T-helper 1 cell (primary cell): ENCODE measurements at places on chromosomes 16 and 17.
A peak's percentile ranks its signal among the peaks of the same experiment; 100 is the strongest.

DNA sequence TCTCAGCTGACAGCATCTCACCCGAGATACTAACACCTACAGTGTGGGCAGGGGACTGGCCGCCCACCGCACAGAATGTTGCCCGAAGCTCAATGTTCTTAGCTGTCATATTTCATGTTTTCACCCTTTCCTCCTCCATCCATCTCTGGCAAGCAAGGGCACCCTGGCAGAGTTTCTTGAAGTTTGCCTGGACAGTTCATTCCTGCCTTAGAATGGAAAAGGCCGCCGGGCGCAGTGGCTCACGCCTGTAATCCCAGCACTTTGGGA is 37.6 kb upstream of the TEX2 start:
- DNase-seq: no peak

DNA sequence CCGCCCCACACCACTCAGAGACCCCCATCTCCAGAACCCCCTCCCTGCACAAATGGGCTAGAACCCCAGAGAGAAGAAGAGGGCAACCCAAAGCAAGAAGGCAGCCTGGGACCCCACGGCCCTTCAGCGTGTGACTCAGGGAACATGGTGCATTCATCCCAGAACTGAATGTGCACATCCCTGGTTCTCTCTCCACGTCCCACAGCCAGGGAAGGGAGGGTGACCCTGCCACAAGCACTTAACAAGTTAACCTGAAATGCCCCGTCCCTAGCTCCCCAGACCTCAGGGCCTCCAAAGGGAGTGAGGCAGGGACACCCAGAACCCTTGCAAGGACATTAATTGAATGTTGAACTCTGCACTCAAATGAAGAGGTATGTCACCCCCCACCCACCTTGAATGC is 202.5 kb upstream of the TNRC6C start:
- no peak for DNase-seq

DNA sequence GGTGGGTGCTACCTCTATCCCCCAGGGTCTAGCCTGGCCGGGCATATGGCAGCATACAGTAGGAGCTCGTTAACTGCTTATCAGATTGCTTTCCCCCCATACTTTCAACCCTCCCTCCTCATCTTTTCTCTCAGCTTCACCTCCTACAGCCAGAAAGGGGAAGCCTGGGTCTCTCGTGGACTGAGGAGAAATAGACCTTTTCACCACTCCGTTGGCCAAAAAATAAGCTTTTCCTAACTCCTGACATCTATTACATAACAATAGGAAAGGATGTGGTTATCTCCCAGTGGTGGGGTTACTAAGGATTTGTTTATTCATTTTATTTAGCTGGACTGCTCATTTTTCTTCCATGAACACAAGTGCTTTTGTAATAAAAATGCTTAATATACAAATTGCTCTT is 9.0 kb upstream of the CXCL16 start:
- no peak for DNase-seq

DNA sequence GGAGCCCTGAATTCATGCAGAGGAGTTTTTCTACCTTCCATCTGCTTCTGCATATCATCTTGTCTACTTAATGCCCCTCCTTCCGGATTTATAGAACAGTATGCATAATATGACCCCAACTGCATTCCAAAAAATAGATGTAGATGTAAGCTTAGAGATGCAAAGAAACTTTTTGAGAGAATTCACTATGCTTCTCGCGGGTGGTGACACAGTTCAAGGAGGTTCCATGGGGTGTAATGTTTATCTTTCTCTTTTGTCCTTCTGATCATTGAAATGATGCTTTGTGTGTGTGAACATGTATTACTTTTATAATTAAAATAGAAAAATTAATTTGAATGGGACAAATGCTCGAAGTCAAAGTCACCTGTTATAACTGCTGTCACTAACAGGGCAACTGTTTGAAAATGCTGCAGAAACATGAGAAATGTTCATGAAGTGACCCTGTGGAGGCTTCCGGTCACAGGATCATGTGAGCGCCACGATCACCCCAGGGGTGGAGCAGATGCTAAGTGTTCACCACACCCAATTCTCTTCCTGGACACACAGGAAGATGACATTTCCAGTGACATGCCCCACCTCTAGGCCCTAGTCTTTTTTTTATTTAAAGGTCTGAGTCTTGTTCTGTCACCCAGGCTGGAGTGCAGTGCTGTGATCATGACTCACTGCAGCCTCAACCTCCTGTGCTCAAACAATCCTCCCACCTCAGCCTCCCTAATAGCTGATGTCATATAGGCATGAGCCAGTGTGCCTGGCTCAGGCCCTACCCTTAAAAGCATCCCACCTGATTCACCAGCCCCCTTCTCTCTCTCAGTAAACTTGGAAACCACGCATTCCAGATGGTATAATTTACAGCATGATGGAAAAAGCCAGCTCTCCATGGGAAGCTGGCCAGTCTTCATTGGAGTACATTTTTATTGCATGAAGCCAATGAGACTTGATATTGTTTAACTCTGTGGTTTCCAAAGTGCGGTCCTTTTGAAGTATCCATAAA is 21.0 kb upstream of the AGRP start:
- DNase-seq: peak; percentile 92

- no peak for DNase-seq
Measured at GRCh38 chr17:42568341-42569111, 1.6 kb downstream of the MLX start.

GRCh38 chr17:30210901-30211300 is 24.6 kb downstream of the SLC6A4 start:
- DNase-seq: no peak

- no peak for DNase-seq
Measured at GRCh38 chr16:69057400-69058378, 47.8 kb upstream of the HAS3 start.

- DNase-seq: no peak
Measured at GRCh38 chr17:9290226-9290613, 268.9 kb downstream of the NTN1 start.

DNA sequence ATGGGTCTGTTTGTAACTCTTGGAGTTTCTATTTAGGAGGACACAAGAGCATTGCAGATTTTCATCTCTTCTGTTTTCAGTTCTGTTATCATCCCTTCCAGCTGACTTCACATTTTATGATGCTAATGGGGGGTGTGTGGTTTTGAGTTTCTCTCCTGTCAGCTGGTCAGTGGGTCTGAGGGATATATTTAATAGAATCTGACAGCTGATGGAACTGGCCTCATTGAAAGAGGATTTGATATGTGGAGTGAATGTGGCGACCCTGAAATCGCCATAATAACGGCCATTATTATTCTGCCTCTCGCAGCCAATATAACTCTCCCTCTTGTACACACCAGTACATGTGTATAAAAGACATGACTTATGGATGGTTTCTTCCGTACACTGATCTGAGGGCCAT is 128.1 kb downstream of the SALL1 start:
- no peak for DNase-seq

GRCh38 chr16:53212893-53213223 is 158.1 kb downstream of the CHD9 start:
- no peak for DNase-seq

DNA sequence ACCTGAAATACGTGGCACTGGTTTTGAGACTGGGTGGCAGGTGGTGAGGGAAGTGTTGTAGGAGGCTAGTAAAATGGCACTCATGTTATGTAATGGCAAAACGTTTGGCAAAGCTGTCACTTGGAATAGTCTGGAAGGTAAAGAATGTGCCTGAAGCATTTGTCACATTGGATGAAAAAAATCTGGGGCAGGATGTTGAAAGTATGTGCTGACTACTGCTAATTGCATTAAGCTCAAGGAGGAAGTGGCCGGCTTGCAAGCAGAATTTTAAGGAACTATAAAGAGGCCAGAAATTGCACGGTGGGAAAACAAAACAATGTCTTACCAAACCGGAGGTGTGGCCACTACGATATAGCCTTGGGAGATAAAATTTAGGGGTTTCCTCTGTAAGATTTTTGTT is 26.6 kb upstream of the NLRP1 start:
- DNase-seq: no peak

GRCh38 chr16:62720651-62721050 is 684.4 kb upstream of the CDH8 start:
- DNase-seq: no peak

GRCh38 chr17:27222515-27222914 is 71.4 kb upstream of the WSB1 start:
- no peak for DNase-seq

DNA sequence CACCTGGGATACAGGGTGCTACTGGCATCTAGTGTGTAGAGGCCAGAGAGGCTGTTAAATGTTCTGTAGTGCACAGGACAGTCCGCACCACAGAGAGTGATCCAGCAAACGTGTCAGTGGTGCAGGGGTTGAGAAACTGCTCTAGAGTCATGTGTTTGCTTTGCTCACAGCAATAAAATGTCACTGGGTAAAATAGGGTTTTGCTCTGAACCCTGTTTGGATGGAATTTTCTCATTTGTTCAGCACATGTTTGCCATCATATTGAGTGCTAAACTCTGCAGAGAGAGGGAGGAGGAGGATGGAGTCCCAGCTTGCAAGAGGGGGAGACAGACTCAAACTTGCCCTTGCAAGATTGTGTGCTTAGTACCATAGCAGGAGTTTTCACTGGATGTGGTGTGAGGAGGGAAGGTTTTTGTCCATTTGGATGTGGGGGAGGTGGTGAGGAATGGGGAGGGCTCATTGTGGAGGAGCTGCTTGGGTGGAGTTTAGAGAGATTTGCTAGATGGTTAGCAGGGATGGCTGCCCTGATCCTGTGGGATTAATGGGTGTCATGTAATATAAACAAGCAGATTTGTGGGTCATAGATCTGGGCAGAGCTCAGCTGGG is 11.8 kb downstream of the PLCG2 start:
- DNase-seq: no peak

DNA sequence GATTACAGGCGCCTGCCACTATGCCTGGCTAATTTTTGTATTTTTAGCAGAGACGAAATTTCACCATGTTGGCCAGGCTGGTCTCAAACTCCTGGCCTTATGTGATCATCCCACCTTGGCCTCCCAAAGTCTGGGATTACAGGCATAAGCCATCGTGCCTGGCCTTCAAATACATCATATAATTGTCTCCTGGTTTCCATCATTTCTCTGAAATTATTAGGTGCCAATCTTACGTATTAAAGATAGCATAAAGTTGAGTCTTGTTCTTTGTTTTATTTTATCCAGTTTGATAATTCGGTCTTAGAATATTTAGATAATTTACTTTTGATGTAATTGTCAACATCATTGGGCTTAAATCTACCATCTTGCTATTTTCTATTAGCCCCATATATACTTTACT is 32.8 kb upstream of the TMEM92 start:
- no peak for DNase-seq

DNA sequence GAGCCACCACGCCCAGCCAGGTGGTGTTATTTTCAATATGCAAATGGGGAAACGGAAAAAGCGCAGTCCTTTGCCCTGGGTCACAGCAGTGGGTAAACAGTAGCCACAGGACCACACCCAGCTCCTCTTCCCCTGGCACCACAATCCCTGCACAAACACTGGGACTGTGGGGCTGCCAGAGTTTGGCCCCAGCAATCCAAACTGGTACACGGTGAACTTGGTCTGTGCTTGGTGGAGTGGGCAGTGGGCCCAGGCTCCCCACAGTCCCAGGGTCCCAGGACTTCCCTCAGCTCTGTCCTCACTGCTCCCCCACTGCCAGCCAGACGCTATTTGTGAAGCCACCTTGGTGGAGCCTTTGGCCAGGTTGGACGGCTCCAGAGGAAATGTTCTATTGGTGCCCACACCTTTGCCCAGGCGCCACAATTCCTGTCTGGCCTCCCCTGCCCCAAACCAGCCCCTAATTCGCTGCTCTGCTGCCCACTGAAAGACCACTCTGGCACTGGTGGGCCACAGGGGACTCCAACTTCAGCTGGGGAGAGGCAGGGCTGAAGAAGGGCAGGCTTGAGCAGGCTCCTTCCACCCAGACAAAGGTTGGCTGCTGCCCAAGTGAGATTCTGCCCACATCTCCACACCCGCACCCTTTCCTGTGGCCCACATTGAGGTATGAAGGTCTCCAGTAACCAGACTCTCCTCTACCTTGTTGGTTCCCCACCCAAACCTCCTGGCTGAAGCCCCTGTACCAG is 2.1 kb downstream of the CHAD start:
- no peak for DNase-seq

DNA sequence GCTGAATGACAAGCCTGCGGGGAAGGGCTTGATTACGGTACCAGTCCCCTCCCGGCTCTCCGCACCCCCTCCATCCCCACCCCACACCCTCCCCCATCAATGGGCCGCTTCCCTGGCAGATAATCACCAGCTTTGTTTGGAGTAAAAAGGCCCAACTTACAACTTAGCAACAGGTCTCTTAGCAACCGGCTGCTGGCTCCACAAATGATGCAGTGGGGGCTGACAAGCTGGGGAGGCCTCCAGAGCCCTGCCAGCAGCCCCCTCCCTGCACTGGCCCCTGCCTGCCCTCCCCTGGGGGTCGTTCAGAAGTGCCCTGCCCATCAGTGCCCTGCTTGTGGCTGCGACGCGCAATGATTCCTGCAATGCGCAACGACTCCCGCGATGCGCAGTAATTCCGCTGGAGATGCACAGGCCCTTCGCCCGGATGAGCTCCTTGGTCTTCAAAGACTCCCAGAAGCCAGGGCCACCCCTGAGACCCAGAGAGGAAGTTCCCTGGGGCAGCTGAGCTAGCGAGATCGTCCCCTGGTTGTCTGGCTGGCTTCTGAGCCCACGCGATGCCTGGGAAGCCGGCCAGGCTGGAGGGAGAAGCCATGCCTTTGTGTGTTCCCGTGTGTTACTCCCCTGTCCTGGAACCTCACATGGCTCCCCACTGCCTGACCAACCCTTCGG is 23.3 kb downstream of the CPNE2 start:
- no peak for DNase-seq

DNA sequence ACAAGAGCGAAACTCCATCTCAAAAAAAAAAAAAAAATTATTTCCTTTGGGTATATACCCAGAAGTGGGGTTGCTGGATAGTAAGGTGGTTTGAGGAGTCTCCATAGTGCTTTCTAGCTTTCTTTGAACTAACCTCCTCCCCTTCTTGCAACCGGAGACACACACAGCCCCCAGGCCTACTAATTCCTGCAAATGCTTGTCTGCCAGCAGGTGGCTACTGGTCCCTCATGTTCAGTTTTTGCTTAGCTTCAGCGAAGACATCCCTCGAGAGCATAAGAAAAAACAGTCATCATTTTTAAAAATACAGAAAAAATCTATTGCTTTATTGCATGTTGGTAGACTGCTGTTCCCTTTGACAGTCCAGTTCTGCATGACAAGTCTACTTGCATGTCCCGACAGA is 439.0 kb downstream of the UTP18 start:
- DNase-seq: no peak

DNA sequence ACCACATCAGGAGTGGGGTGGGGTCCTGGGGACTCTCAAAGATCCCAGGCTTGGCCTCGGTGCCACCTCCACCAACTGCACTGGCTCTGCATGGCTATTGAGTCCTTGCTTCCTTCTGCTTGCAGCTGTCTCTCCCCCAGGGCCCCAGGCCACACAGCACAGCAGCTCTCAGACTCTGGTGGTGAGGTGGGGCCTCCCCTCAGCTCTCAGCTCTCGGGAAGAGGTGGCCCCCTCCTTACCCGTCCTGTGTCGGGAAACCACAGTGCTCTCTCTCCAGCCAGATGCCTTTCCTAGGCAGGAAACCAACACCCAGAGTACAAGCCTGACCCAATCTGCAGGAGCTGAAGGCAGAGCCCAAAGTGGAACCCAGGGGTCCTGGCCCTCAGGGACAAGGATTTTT is 18.5 kb downstream of the SRCIN1 start:
- no peak for DNase-seq
